ENCODE measurements at places on chromosomes 13 and 19. TPM values are rescaled to one million over a fixed set of nuclear protein-coding genes. Genes with fewer than 3 reads are reported as not detected.

DNA sequence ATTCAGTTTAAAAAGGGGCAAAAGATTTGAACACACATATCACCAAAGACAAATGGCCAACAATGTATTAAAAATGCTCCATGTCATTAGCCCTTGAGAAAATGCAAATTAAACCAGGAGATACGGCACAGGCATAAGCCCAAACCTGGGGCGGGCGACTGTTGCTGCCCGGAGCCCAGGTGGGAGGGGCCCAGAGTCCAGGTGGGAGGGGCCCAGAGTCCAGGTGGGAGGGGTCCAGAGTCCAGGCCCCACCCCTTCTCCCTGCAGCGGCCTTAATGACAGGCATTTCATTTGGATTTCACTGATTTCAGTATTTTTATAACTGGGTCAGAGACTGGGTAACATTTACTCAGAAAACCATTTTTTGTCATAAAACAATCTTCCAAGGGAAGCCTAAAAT is 78.2 kb downstream of the RASA3 start:
- DNase-seq, result no peak
- H3K4me3 ChIP-seq, result no peak overlapping the region
- H3K27me3 ChIP-seq, result no peaks in the 10 kb centered on the region
- H3K27ac ChIP-seq, result no peak overlapping the region

DNA sequence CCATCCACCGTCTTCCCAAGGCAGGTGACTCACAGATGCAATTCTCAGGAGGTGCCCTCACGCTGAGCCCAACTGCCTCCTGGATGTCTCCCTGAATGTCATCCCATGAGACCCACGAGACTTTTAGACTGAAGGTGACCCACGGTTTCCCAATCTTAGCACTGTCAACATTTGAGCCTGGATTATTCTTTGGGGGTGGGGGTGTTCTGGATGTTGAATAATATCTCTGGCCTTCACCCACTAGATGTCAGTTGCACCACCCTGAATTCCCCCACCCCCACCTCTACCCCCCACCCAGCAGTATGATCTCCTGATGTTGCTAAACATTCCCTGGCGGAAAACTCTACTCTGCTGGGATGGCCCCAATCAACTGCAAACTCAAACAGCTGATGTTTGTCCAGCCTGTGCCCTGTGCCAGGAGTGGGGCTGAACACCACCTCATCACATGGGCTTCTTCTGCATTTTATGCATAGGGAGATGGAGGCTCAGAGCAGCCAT is 2.2 kb upstream of the CYP4F22 start:
- no peak overlapping the region for H3K27ac ChIP-seq
- no peaks in the 10 kb centered on the region for H3K27me3 ChIP-seq
- no peak overlapping the region for H3K4me3 ChIP-seq
- DNase-seq, result no peak
- no peaks in the 10 kb centered on the region for H3K4me1 ChIP-seq

GRCh38 chr13:41457589-41458186 is 338 bp downstream of the RGCC start:
- peak overlapping the region; percentile 75 for H3K4me3 ChIP-seq
- H3K27ac ChIP-seq, result peak overlapping the region; percentile 70
- no peaks in the 10 kb centered on the region for H3K36me3 ChIP-seq
- H3K4me1 ChIP-seq, result no peaks in the 10 kb centered on the region
- DNase-seq, result no peak

DNA sequence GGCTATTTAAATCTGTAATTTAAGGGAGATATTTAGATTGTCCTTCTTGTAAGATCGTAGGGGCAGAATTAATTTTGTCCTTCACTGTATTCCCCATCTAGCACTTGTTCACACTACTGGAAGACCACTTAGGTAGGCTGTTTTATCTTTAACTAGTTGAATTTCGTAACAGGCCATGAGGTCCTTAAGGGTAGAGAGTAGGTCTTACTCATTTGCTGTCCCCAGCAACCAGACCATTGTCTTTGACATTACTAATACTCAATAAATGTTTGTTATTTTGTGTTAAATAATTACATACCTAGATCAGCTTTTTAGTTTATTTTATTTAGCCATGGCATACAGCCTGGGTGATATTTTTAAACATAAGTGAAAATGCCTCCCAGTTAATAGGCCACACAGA is 177.1 kb downstream of the PCCA start:
- DNase-seq, result no peak
- no peaks in the 10 kb centered on the region for H3K27me3 ChIP-seq
- no peak overlapping the region for H3K4me3 ChIP-seq
- no peaks in the 10 kb centered on the region for H3K36me3 ChIP-seq
- H3K4me1 ChIP-seq, result no peaks in the 10 kb centered on the region
- no peak overlapping the region for H3K27ac ChIP-seq

DNA sequence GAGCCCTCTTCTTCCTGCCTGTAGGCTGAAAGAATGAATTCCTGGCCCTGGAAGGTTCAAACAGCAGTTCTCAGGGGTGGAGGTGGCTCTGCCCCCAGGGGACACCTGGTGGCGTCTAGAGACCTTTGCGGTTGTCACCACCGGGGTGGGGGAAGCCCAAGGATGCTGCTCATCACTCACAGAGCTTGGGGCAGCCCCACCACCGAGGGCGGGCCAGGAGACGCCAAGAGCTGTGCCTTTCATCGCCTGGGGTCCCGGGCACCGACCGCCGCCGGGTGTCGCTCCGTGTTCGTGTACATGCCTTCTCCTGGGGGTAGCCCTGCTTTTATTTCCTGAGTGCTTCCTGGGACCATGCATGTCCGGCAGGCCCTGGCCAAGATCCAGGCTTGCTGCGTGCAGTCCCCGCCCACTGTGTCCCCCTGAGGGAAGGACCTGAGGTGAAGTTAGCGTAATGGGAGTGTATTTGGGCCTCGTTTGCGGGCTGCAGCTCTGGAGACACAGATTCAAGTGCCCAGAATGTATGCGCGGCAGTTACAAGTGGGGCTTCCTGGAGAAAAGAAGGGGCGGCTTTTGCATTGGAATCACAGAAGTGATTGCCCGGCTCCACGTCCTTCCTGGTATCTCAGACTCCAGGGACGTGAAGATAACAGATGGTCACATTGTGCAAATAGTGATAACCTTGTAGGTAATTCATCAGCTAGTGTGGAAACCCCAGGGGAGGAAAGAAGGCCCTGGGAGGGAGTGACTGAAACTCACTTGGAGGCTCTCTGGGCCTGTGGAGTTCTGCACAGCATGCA is 7.8 kb downstream of the DOT1L start:
- no peak overlapping the region for H3K4me3 ChIP-seq
- no peaks in the 10 kb centered on the region for H3K36me3 ChIP-seq
- peaks cover 25% of the 10 kb centered on the region for H3K4me1 ChIP-seq
- DNase-seq, result no peak

DNA sequence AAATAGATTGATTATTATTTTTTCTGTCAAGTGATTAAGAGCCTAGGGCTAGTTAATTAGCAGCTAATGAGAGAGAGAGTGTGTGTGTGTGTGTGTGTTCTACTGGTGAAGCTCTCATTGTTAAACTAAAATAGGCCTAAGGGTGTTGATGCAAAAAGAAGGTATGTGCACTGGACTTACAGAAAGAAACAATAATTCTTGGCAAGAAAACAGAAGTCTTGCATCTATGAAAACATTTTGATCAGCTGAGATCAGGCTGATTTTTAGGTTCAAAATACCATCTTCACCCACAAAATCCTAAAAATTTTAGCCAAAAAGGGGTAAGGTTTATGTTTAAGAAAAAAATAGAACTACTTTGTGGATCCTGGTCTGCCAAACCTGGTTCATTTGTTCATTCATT is 106.5 kb downstream of the POSTN start:
- no peaks in the 10 kb centered on the region for H3K4me1 ChIP-seq
- H3K36me3 ChIP-seq, result no peaks in the 10 kb centered on the region
- no peak for DNase-seq
- no peak overlapping the region for H3K4me3 ChIP-seq

GRCh38 chr19:43510713-43511112 is 6.2 kb upstream of the PHLDB3 start:
- H3K4me1 ChIP-seq, result no peaks in the 10 kb centered on the region
- H3K4me3 ChIP-seq, result no peak overlapping the region
- H3K36me3 ChIP-seq, result no peaks in the 10 kb centered on the region
- DNase-seq, result no peak
- no peaks in the 10 kb centered on the region for H3K27me3 ChIP-seq
- no peak overlapping the region for H3K27ac ChIP-seq

DNA sequence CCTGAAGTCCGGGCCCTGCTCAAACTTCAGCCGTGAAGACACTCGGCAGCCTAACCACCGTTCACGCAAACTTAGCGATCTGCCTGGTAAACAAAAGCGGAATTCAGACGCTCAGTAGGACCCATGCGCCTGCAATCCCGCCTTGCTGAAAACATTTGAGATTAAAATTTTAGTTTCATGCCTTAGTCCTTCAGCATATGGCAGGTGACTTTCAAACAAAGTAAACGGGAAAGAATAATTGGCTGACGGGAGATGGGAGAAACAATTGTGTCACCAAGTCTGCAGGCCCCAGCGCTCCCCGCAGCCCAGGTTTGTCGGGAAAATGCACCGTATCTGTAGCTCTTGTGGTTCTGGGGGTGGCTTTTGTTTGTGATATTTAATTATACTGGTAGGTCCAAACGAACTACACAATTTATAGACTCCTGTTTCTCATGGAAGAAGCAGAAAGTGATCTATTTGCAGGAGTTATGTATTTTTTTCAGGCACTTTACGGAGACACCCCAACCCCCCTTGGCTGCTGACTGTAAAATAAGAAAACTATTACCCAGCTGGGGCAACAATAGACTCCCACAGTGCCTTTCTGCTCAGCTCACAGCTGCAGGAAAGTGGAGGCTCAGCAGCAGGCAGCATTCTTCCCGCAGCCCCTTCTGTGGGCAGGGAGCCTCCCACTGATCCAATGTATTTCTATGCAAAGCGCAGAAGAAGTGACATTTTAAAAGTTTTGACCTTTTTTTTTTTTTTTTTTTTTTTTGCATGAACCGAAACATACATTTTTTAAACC is 94.8 kb downstream of the SOX1 start:
- H3K4me3 ChIP-seq, result no peak overlapping the region
- no peaks in the 10 kb centered on the region for H3K36me3 ChIP-seq
- no peaks in the 10 kb centered on the region for H3K4me1 ChIP-seq
- no peak for DNase-seq
- no peak overlapping the region for H3K27ac ChIP-seq

DNA sequence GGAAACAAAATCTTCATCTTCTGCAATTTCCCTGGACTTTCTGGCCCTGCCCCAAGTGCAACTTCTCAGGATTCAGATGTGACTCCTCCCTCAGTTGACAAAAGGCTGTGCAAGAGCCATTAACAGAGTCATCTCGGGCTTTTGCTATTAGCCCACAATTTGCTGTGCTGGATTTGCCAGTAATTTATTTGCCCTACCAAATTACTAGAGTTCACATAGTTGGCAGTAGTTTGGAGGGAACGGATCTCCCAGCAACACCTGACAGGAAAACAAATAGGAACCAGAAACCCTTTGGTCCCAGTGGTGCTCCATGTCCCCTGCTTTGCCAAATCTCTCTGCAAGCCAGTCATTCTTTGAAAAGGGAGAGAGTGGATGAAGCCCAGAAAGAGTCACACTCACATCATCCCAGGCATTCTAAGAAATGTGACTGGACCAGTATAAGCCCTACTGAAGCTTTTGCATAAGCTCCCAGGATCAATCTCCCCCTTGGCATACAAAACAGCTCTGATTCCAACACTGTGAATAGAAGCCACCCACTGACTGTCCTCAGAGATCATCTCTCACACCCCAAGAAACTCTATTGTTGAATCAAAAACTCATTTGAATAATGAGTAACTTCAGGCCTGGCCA is 350.1 kb upstream of the NBEA start:
- no peaks in the 10 kb centered on the region for H3K27me3 ChIP-seq
- H3K4me3 ChIP-seq, result no peak overlapping the region
- no peak overlapping the region for H3K27ac ChIP-seq
- H3K36me3 ChIP-seq, result no peaks in the 10 kb centered on the region

GRCh38 chr19:58001895-58002369 is 688 bp downstream of the ZNF606 start:
- peaks cover 22% of the 10 kb centered on the region for H3K36me3 ChIP-seq
- H3K27ac ChIP-seq, result peak overlapping the region; percentile 95
- no peaks in the 10 kb centered on the region for H3K27me3 ChIP-seq
- H3K4me1 ChIP-seq, result peaks cover 8% of the 10 kb centered on the region
- H3K4me3 ChIP-seq, result peak overlapping the region; percentile 76

DNA sequence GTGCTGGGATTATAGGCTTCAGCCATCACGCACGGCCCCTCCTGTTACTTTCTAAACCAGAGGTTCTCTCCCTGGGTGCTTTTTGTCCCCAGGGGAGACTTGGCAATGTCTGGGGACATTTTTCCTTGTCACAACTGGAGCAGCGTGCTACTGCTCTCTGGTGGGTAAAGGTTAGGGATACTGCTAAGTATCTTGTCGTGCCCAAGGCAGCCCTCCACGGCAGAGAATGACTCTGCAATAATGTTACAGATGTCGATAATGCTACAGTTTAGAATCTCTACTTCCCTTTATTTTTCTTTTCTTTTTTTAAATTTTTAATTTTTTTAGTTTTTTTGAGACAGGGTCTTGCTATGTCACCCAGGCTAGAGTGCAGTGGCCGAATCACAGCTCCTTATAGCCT is 38.0 kb downstream of the ADGRE1 start:
- no peak overlapping the region for H3K4me3 ChIP-seq
- H3K4me1 ChIP-seq, result no peaks in the 10 kb centered on the region
- H3K27me3 ChIP-seq, result no peaks in the 10 kb centered on the region
- H3K36me3 ChIP-seq, result no peaks in the 10 kb centered on the region
- no peak for DNase-seq

DNA sequence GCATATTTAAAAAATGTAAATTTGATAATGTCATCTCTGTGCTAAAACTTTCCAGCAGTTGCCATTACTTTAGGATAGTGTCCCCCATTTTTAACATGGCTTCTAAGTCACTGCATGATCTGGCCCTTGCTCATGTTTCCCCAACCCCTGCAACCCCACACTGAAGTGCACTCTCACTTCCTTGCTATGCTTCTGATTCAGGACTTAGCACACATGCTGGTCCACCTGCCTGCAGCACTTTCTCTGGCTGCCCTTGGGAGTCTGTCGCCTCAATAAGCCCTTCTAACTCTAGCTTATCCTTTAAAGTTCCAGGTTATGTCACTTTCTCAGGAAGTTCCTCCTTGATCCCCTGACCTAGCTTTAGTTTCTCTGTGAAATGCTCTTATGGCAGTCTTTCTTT is 241.0 kb downstream of the POSTN start:
- H3K4me3 ChIP-seq, result no peak overlapping the region
- H3K27me3 ChIP-seq, result no peaks in the 10 kb centered on the region
- H3K4me1 ChIP-seq, result no peaks in the 10 kb centered on the region
- no peak overlapping the region for H3K27ac ChIP-seq

Gene FUT2
- total RNA-seq, result 5.9 TPM

Gene EPS8L1
- 50.1 TPM for total RNA-seq

Gene CEACAM7
- not detected for total RNA-seq

Gene PNMA8B
- total RNA-seq, result 1.6 TPM

Gene ZSCAN22
- total RNA-seq, result 3.8 TPM

Gene STARD13
- total RNA-seq, result 42.4 TPM

Measured in breast epithelium (tissue), 4 donors.